ENCODE measurements at places on chromosomes 7 and 10.
A peak's percentile ranks its signal among the peaks of the same experiment; 100 is the strongest.

DNA sequence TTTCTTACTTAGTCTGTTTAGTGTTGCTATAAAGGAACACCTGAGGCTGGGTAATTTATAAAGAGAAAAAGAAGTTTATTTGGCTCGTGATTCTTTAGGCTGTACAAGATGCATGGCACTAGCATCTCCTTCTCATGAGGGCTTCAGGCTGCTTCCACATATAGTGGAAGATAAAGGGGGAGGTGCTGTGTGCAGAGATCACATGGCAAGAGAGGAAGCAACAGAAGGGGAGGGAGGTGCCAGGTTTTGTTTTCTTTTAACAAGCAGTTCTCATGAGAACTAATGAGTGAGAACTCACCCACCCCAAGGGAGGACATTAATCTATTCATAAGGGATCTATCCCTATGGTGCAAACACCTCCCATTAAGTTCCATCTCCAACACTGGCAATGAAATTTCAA, 17.3 kb downstream of the CYP2E1 start:
- DNase-seq, result no peak

GRCh38 chr7:48035967-48036478, 680 bp downstream of the C7orf57 start:
- DNase-seq, result no peak

DNA sequence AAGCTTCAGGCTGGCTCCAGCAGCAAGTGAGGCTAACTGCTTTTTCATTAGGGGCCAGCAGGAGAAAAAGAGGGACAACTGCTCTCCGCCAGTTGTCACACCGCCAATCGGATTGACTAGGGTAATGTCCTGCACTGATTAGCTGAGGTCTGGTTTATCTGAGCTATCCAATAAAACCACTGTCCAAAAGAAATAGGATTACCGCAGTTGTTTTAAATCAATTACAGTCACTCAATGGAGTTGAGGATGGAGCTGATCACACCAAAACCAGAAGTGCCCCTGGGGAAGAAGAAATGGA, 351.4 kb upstream of the NPVF start:
- no peak for DNase-seq

DNA sequence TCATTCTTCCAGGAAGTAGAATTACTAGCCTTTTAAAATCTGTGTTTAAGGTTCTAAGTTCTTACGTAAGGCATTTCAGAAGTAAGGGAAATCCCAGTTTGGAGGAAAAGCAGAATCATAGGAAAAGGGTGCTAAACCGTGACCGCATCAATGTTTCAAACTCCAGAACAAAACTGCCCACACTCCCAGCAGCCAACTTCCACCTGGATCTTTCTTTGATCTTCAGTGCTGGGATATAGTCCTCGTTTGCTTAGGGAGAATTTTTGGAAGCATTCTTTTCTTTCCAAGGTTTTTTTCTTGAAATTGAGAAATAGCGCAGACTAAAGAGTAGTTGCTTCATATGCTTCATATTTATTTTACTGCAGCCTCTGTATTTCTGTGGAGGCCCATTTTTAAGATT, 8.9 kb downstream of the PROSER2 start:
- no peak for DNase-seq

DNA sequence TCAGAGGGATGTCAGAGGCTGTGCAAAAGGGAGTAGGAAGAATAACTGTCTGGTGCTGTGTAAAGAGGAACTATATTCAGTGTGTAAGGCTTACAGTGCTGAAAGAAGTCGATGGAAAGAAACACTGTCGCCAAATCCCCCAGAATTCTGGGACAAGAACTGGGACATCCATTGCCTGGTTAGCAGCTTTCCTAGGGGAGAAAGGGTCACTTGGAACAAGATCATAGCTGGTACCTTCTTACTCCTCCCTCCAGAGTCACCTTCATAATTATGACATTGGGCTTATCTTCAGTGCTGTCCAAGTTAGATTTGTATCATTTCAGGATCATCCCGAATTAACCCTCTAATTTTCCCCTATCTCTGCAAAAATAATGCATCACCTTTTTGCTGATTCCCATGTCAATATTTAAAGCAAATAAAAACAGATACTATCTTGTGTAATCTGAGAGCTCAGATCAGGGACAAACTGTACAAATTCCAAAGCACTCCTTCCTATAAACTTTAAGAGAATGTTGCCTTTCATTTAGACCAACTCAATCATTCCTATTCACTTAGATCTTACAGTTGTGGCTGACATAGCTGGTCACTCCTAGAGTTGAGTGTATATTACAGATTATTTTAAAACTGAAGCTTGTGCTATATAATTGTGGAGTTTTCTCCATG, 96.5 kb downstream of the DNAH11 start:
- no peak for DNase-seq

GRCh38 chr7:101516851-101517250, 112.2 kb downstream of the MYL10 start:
- no peak for DNase-seq

- no peak for DNase-seq
Measured at GRCh38 chr10:7491949-7492659, 81.3 kb upstream of the SFMBT2 start.

DNA sequence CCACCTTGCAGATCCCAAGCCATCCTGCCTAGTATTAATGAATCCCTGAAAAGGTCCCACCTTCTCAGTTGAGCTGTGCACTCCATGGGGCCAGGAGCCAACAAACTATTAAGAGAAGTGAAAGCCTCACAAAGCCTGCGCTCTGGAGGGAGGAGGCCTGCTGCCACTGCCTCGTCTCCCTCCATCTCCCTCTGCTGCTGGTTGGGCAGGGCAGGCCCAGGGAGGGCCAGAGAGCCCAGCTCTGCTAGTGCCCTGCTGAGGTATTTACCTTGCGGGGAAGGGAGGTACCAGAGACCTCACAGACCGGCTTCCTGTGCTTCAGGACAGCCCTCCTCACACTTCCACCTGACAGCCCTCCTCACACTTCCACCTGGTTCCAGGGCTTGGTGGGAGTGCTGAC, 171.5 kb downstream of the SH3PXD2A start:
- no peak for DNase-seq

DNA sequence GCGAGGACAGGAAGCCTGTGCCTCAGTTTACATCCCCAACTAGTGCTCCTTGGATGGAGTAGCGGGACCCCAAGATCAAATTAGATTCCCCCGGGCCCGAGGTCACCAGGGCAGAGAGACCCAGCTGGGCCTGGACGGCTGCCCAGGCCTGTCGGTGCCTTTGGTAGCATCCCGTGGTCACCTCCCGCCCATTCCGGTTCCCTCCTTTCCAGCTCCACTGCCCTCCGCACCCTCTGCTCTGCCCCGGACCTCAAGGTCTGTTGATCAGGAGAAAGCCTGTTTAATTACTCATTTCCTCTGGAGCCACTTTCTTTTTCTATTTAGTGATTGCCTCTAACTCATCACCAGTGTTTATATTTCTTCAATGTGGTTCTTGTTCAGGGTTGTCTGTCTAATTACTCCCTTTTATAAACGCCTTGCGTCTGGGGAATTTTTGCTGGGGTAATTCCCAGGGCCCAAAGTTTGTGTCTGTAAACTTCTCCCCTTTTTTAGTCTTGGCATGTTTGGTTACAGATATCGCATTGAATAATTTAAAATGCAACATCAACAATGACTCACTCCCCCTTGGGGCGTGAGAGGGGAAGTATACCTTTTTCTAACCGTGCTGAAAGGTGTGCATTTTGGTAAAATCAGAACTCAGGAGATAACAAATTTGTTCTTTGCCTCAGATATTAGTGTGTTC, 1.9 kb downstream of the FOXK1 start:
- peak; percentile 16 for DNase-seq

DNA sequence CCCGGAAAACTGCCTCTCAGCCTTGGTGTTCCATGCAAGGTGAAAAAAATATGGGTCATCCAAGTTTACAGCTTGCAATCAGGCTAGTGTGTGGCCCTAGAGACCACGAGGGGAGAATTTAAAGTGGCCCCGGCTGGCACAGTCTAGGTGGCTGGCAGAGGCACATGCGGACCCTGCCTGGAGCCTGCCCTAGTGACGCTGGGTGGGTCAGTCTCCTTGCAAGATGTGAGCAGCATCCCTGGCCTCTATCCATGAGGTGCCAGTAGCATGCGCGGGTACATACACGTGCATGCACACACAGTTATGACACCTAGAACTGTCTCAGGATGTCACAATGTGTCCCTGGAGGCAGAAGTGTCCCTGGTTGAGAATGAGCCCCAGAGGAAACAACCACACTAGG, 22.4 kb upstream of the ZNF716 start:
- DNase-seq, result no peak

DNA sequence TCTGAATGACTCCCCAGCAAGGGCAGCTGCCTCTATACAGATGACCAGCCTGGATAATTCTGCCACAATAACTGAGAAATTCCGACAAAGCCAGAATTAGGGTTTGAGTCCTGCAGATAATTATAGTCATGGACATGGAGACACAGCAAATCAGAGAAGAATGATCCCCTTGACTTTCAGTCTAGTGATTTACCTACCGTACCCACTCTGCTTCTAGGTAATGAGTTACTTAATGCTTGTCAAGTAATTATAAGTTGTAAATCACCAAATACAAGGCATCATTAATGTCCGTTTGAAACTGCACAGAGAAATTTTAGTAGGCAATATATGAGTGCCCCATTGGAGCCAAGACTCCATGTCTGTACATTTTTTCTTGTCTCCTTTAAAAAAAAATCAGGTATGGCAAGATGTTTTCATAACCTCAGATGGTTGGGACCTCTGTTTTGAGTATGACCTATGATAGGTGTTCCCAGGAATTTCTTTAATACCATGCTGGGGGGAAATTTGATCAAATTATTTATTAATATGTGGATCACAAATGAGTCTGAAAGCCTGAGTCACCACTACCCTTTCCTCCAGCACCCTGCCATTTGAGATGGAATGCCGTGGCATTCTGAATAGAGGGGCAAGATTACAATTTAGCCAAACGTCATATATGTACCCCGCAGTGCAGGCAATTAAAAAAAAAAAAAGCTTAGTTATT, 5.5 kb upstream of the ARID5B start:
- no peak for DNase-seq

GRCh38 chr10:113463777-113464176, 89.1 kb upstream of the HABP2 start:
- no peak for DNase-seq
